ENCODE measurements at places on chromosomes 3 and 15. TPM values are rescaled to one million over a fixed set of nuclear protein-coding genes. Genes with fewer than 3 reads are reported as not detected.

DNA sequence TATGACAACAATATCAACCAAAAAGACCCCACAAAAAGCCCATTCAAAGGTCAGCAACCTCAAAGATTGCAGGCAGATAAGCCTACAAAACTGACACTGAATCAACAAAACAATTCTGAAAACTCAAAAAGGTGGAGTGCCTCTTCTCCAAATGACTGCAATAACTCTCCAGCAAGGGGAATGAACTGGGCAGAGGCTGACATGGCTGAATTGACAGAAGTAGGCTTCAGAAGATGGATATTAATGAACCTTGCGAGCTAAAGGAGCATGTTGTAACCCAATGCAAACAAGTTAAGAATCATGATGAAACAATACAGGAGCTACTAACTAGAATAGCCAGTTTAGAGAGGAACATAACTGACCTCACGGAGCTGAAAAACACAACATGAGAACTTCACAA lies 20.4 kb upstream of the SLC25A38 start:
- H3K4me3 ChIP-seq = no peak overlapping the region
- DNase-seq = no peak
- no peak overlapping the region for H3K27ac ChIP-seq
- H3K27me3 ChIP-seq = no peaks in the 10 kb centered on the region
- H3K4me1 ChIP-seq = no peaks in the 10 kb centered on the region
- no peaks in the 10 kb centered on the region for H3K36me3 ChIP-seq

GRCh38 chr15:60899322-60899966 lies 329.7 kb downstream of the RORA start:
- no peak overlapping the region for H3K4me3 ChIP-seq
- H3K27ac ChIP-seq = no peak overlapping the region
- DNase-seq = no peak
- H3K27me3 ChIP-seq = no peaks in the 10 kb centered on the region
- no peaks in the 10 kb centered on the region for H3K36me3 ChIP-seq

- no peaks in the 10 kb centered on the region for H3K36me3 ChIP-seq
- no peak overlapping the region for H3K4me3 ChIP-seq
- DNase-seq = no peak
- no peaks in the 10 kb centered on the region for H3K27me3 ChIP-seq
Observed at GRCh38 chr15:70266412-70267121, 168.8 kb upstream of the TLE3 start.

DNA sequence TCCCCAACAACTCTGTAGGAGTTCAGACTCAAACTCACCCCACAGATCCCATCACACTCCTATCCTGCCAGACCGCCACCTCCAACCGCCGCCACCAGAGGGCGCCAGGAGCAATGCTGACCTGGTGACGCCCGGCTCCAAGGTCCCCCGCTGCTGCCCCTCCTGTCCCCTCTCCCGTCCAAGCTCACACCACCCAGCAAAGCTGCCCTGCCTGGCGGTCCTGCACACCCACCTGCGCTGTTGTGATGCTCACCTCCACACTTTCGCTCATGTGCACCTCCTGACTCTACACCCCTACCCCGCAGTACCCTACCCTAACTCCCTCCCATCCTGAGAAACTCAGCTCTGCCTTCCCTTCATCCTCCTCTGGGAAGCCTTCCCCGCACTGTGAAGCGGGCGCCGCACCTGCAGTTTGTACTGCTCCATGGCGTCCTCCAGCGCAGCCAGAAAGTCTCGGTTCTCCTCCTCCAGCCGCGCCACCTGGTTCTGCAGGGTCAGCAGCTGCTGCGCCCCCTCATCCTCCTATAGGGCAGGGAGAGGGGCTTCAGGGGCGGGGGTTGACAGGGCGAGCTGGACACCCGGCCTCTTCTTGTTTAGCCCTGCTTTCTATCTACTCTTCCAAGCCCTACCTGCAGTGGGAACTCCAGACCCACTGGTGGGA lies 7.9 kb downstream of the KIF7 start:
- no peak overlapping the region for H3K27ac ChIP-seq
- DNase-seq = peak; percentile 86
- H3K36me3 ChIP-seq = peaks cover 69% of the 10 kb centered on the region
- H3K4me3 ChIP-seq = no peak overlapping the region

The WDR72 gene
- total RNA-seq = not detected

DNA sequence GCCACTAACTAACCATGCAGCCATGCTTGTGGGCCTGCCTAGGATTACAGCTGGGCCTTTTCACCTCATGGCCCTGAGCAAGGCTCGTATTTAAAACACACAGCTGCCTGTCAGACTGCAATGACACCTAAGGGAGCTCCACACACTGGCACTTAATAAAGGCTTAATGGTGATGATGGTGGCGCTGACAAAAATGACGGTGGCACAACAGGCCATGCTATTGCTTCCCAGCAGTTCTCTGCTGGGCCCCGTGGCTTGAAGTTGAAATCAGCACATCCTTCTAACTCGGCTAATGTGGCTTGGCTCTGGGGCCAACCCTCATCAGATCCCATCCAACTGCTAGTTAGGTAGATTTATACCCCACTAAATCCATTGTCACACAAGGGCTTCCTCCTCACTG lies 112.9 kb downstream of the FHIT start:
- no peak overlapping the region for H3K27ac ChIP-seq
- no peaks in the 10 kb centered on the region for H3K36me3 ChIP-seq
- H3K4me3 ChIP-seq = no peak overlapping the region
- no peak for DNase-seq

- no peaks in the 10 kb centered on the region for H3K36me3 ChIP-seq
- DNase-seq = peak; percentile 14
- peaks cover 41% of the 10 kb centered on the region for H3K4me1 ChIP-seq
- H3K4me3 ChIP-seq = no peak overlapping the region
- no peaks in the 10 kb centered on the region for H3K27me3 ChIP-seq
Observed at GRCh38 chr15:98805434-98806274, 157.3 kb downstream of the IGF1R start.

The COLQ gene
- total RNA-seq = not detected

- H3K27me3 ChIP-seq = no peaks in the 10 kb centered on the region
- no peak for DNase-seq
- H3K36me3 ChIP-seq = no peaks in the 10 kb centered on the region
- H3K4me3 ChIP-seq = no peak overlapping the region
- H3K4me1 ChIP-seq = no peaks in the 10 kb centered on the region
Observed at GRCh38 chr3:45852828-45853227, 10.9 kb upstream of the LZTFL1 start.

Data from SJSA1 (cell line).